Hindlimb muscle (tissue), 1 donor: ENCODE measurements at places on chromosomes 6 and 20.

DNA sequence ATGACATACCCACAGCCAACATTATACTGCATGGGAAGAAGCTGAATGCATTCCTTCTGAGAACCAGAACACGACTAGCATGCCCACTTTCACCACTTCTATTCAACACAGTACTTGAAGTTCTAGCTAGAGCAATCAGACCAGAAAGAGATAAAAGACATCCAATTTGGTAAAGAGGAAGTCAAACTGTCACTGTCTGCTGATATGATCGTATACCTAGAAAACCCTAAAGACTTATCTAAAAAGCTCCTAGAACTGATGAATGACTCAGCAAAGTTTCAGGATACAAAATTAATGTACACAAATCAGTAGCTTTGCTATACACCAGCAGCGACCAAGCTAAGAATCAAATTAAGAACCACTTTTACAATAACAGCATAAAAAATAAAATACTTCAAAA is 60.5 kb downstream of the EYS start:
- no peak for DNase-seq

DNA sequence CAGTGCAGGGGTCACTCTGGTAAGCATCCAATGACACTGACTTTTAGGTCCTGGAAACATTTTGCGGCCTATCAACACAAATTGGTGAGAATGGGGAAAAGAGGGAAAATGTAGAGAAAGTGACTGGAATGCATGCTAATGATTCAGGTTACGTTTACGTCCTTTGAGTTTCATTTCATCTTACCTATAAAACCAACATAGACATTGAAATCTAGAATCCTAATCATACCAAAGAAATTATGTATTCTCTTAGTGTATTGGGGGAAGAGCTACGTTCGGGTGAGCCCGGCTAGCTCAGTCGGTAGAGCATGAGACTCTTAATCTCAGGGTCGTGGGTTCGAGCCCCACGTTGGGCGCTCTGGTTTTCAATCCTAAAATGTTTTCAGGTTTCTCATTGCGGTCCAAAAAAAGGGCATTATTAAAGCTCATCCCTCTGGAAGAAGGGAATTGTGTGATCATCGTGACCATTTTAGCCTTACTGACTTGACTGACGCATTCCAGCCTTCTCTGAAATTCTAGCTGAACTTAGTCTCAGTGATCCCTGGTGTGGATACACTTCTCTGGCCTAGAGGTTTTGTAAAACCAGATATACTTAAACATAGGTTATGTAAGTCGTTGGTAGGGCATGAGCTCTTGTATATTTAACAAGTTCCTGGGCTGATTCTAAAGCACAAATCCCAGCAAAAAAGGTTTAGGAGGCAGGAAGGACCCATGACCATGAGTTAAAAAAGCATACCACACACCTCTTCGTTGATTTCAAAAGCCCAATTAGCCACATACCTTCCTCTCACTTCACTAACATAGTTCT is 18.3 kb downstream of the HMGN4 start:
- DNase-seq: no peak

GRCh38 chr6:137133122-137133521 is 40.3 kb downstream of the IL22RA2 start:
- DNase-seq: no peak

DNA sequence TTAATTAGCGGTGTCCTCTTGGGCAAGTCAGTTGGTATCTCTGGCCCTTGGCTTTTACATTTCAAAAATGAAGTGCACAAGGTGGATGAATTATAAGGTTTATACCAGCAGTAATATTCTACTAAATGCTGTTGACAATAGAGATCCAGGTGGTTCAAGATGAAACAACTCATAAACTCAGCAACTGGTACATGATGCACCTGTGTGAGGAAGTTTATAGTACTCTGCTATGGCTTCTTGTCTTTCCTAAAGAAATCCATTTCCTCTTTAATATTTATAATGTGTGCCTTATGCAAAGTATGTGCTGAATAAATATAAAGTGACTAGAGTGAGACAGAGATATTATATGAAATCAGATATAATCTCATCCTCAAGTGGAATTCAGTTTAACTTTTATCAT is 48.5 kb downstream of the ADGRG6 start:
- no peak for DNase-seq

DNA sequence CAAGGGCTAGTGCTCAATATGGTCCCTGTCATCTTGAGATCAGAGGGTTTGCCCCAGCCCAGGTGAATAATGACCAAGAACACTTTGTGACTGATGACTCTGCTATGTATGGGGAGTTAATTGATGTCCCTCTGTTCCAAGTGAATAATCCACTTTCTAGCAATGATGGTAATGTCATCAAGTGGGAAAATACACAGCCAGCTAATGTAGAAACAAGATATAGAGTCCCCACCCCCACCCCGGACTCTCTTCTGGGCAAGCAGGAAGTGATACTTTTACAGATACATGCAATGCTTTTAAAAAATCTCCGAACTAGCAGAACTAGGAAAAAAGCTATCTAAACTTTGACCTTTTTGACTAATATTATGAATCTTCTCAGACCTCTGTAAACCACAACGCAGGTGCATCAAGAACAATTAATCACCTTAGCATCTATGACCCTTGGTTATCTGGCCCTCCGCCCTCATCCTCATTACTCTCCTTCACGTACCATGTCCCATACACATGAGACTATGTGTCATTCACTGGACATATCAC is 30.5 kb downstream of the CNR1 start:
- DNase-seq: no peak

DNA sequence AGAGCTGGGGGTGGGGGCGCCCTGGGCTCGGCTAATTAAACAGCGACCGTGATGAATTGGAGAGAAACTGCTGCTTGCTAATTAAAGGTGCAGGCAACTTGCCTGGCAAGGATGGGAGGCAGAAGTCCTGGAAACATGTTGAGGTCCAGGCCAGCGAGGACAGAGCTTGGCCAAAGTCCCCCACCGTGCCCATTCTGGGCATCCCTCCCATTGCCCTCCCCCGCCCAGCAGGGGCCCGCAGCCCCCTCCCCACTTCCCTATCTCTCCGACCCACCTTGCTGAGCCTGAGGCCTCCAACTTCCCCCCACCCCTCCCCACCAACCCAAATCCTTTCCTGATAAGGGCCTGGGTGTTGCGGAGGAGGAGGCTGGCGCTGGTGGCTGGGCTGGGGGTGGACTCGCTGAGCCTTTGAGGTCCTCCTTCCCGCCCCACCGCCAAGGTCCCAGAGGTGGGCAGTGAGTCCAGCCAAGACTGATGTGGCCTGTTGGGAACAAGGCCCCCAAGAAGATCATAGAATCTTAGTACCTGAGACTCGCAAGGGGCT is 23.3 kb downstream of the C20orf203 start:
- no peak for DNase-seq

GRCh38 chr6:20332441-20333006 is 69.2 kb upstream of the E2F3 start:
- no peak for DNase-seq

DNA sequence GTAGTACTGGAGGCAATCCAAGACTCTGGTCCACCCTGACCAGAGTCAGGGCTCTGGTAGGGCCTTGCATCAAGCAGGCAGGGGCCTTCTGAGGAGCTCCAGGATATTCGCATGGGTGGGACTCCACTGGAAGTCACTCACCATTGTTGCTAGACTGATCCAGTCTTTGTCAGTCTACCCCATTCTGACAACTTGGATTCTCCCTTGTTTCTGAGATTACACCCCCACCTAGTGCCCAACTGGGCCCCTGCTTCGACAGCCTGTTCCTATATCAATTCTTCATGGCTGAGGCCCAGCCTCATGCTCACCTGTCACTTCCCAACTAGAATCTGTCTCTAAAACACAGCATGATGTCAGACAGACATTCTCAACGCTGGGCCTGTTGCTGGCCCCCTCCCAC is 5.2 kb downstream of the SLC35D3 start:
- no peak for DNase-seq
